ENCODE measurements at places on chromosomes 16 and 17.

GRCh38 chr17:35088881-35089585 is 25.5 kb upstream of the RFFL start:
- DNase-seq = peak; percentile 96

DNA sequence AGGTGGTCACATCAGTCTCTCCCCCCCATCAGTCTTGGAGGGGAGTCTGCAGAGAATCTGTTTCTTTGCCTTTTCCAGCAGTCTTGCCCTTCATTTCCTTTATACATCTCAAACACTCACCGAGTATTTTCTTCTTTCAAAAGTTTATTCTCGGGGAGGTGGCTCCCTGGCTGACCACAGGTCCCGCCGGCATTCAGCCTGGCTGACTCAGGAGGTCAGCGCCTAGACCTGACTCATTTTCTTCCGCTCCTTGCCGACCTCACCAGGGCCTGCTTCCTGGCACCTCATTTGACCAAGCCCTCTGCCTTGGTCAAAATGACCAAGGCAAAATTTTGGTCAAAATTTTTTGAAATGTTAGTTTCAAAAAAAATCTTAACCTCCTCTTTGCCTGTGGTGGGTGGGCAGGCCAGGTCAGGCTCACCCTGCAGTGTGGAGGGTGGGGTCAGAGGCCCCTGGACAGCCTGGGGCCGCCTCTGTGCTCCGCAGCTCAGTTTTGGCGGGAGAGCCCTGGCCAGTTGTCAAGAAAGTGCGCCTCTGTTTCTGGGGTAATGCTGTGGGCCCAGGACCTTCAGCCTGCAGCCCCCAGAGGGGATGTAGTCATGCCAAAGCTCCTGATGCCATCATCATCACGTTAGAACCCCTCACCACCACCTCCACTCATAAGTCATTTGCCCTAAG is 165.6 kb downstream of the SPECC1 start:
- no peak for DNase-seq

DNA sequence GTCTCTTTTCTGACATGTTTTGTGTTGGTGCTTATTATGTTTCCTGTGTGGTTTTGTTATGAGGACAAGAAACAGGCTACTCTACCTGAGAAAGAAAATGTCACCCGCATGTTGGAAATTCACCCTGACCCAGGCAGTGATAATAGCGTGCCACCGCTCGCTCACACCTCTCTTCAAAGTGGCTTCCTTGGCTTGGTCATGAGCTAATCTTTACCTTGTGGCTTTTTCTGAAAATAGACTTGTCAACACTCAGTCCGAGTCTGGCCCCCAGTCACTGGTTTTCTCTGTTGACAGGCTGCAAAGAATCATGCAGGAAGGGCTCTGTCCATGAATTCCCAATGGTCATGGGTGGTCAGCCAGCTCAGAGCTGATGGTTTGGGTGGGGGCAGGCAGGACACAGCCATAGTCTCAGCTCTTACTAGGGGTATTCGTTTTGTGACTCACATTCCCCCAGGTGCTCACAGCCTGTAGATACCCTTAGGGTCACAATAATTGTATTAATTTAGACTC is 121.3 kb upstream of the CACNG5 start:
- peak; percentile 40 for DNase-seq

DNA sequence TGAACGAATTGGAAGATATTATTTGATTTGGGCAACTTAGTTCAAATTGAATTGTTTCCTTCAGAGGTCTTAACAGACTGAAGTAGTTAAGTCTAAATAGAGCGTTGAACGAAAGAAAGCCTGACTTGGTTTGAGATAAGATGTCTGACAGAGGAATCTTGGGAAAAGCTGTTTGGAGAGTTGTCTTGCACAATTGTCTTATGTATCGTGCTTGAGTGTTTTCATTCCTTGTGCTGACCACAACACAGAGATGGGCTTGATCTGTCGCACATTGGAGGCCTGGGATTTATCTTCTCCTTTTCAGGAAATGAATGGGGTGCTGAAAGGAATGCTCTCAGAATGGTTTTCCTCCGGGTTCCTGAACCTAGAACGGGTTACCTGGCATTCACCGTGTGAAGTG is 7.8 kb downstream of the MLYCD start:
- DNase-seq = no peak

DNA sequence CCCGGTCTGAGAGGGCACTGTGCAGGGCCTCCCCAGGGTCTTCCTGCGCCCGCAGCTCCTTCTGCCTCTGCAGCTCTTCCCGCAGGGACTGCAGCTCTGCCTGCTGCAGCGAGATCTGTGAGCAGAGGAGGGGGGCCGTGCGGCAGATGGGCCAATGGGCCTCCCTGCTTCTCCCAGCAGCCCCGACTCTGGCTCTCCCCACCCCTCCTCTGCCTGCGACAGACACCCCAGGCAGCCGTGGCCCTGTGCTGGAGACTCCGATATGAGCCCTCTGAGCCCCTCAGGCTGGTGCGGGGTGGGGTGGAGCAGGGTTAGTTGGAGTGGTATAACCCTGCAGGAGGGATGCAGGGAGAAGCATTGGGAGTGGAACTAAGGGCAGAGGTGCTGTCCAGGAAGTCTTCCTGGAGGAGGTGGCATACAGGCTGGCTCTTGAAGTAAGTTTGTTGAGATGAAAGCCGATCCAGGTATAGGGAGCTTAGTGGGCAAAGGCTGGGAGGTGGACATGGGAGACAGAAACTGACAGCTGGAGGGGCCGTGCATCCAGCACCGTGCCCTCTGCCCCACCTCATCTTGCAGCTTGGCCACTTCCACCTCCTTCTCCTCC is 5.0 kb downstream of the THOC6 start:
- no peak for DNase-seq

DNA sequence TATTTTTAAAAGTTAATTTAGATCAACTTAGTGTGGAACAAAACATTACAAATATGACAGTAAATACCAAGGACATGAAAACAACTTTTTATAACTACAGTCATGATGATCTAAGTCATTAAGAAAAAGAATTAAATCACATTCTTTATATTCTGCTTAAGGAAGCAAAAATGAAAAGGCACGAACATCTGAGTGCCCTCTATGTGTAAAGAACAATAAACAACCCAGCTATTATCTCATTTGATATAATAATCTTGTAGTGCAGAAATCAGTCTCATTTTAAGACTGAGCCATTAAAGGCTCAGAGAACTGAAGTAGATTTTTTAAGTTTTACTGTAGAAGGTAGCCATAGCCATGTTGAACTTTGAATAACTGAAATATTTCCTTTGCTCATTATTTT is 13.4 kb downstream of the MYO1D start:
- no peak for DNase-seq

- no peak for DNase-seq
These were observed 1.7 kb downstream of the YBX2 start for GRCh38 chr17:7292729-7293128.

GRCh38 chr17:38397227-38397626 is 31.0 kb upstream of the ARHGAP23 start:
- DNase-seq = no peak

GRCh38 chr16:5305023-5305422 is 207.4 kb upstream of the EEF2KMT start:
- DNase-seq = no peak

GRCh38 chr17:45296003-45296832 is 20.6 kb downstream of the MAP3K14 start:
- no peak for DNase-seq

DNA sequence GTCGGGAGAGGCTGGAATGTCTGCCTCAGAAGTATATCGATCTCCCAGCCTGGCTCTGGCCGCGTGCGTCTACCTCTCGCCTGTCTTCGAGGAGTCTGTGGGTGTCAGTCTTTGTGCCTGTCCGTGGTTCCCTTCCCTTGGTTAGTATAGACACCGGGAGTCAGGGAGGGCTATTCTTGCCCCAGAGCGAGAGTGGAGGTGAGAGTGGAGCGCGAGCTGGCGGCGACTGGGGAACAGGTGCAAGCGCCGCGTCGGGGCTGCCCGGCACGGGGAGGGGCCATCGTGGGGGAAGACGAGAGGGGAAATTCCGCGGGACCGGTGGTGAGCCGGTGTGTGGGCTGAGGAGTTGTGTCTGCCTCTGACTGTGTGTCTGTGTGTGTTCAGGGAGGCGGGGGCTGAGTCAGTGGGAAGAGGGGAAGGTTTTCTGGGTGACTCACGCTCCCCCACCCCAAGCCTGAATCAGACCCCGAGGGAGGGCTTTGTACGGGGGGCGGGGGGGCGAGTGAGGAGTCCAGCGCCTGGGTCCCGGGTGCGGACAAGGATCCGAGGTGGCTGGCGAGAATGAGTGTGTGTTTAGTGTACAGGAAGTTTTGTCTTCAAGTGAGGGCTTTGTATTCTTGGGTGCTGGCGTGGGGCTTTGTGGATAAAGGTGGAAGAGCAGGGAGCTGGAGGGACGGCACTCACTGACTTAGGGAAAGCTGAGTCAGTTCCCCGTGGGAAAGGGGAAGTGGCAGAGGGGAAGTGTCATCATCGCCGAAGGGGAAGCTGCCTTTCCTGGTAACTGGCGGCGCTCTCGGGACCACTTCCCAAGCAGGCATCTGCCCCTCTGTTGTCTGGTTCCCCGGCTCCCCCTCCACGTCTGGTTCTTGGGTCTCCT is 8.6 kb downstream of the KDM6B start:
- peak; percentile 96 for DNase-seq

- DNase-seq = no peak
These were observed 5.5 kb upstream of the PHF12 start for GRCh38 chr17:28956861-28957260.

GRCh38 chr16:66581246-66581952 is 2.1 kb downstream of the CMTM2 start:
- no peak for DNase-seq

- DNase-seq = no peak
These were observed 66.5 kb downstream of the RBFOX3 start for GRCh38 chr17:79544142-79544914.

DNA sequence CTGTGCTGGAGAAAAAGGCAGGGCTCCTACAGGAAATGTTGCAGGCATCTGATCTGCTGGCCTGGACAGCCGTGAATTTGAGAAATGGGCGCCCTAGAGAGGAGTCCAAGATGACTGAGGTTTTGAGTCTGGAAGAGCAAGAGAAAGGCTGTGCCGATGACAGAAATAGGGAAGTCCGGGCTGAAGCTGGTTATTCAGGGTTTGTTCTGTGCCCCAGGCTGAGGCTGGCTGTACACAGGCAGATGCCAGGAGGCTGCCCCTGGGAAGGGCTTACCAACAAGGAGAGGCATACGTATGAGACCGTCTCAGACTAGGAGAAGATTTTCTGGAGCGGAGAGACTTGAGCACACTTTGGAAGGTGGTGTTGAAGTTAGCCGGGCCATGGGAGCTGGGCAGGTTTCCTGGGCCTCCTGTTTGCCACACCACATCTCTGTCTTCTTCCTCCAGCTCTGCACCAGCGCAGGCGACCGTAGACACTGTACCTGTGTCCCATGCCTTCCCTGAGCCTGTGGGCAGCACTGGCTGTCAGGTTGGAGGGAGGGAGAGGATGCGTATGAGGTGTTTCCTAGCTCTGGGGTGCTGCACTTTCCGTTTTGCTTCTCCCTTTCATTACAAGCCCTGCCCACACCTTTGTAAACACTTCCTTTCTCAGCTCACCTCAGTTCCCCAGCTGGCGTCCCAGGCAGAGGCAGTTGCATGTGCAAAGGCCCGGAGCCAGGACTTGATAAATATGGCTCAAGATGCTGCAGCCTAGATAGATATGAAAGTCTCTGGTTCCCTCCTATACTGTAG is 80.8 kb downstream of the SPECC1 start:
- no peak for DNase-seq

DNA sequence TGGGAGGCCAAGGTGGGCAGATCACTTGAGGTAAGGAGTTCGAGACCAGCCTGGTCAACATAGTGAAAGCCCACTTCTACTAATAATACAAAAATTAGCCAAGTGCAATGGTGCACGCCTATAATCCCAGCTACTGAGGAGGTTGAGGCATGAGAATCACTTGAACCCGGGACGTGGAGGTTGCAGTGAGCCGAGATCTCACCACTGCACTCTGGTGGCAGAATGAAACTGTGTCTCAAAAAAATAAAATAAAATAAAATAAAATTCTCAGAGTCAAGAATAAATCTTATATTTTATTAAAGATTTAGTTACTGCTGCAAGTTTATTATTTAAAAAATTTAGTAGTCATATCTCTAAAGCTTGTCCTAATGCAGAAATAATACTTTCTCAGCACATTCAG is 29.7 kb downstream of the ARL4D start:
- DNase-seq = no peak

- no peak for DNase-seq
These were observed 50.5 kb upstream of the CCL1 start for GRCh38 chr17:34413443-34414119.

- no peak for DNase-seq
These were observed 16.3 kb upstream of the CACNG4 start for GRCh38 chr17:66948061-66948750.

DNA sequence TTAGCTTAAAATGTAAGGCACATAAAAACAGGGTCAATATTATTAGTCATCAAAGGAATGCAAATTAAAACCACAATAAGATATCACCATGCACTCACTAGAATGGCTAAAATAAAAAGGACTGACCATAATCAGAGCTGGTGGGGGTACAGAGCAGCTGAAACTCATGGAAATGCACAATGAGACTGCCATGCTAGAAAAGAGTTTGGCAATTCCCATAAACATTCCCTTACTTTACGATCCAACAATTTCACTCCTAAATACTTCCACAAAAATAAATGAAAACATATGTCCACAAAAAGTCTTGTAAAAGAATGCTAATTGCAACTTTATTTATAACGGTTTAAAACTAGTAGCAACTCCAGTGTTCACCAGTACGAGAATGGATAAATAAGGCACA is 36.1 kb upstream of the ERCC4 start:
- no peak for DNase-seq

GRCh38 chr16:21100447-21100846 is 50.2 kb downstream of the DNAH3 start:
- no peak for DNase-seq

DNA sequence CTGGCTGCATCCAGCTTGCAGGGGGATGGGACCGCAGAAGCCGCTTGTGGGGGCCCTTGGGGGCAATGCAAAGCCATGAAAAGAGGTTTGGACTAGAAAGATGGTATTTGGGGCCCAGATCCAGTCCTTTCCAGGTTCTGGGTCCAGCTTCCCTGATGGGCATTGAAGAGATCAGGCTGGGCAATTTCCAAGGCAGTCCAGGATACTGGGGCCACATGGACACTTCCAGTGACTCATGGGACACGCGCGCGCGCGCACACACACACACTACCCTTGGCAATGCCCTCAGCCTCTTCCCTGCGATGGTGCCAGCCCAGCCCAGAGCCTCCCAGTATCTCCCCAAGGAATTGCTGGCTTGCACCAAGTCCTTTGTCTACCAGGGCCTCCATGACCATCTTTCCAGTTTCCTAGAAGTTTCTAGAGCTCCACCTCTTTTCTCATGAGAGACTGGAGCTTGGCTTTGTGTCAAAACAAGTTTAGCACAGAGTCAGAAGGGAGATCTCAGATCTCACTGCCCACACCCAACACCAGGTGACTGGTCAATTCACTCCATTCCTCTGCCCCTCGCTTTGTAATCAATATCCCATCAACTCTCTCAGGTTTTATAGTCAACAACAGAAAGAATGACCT is 44.3 kb downstream of the WNT3 start:
- no peak for DNase-seq

GRCh38 chr17:64747938-64748540 is 85.9 kb upstream of the SMURF2 start:
- DNase-seq = no peak
